Mesendoderm (in vitro differentiated cells): ENCODE measurements at places on chromosomes 4 and X.
A peak's percentile ranks its signal among the peaks of the same experiment; 100 is the strongest.

GRCh38 chrX:53440621-53441517 lies 6.7 kb upstream of the HSD17B10 start:
- no peaks in the 10 kb centered on the region for H3K27me3 ChIP-seq
- DNase-seq: no peak
- H3K4me3 ChIP-seq: no peak overlapping the region
- H3K4me1 ChIP-seq: no peaks in the 10 kb centered on the region
- H3K27ac ChIP-seq: no peak overlapping the region

GRCh38 chr4:110270492-110271197 lies 72.2 kb upstream of the ELOVL6 start:
- H3K36me3 ChIP-seq: no peaks in the 10 kb centered on the region
- no peak overlapping the region for H3K27ac ChIP-seq
- peak; percentile 80 for DNase-seq
- H3K4me1 ChIP-seq: no peaks in the 10 kb centered on the region
- H3K4me3 ChIP-seq: no peak overlapping the region

GRCh38 chr4:40721730-40722171 lies 28.0 kb upstream of the NSUN7 start:
- H3K4me3 ChIP-seq: no peak overlapping the region
- DNase-seq: no peak
- H3K36me3 ChIP-seq: no peaks in the 10 kb centered on the region
- H3K4me1 ChIP-seq: no peaks in the 10 kb centered on the region

- H3K4me3 ChIP-seq: no peak overlapping the region
- no peaks in the 10 kb centered on the region for H3K36me3 ChIP-seq
- no peaks in the 10 kb centered on the region for H3K4me1 ChIP-seq
- peaks cover 27% of the 10 kb centered on the region for H3K27me3 ChIP-seq
- H3K27ac ChIP-seq: no peak overlapping the region
- no peak for DNase-seq
These were observed 1.8 kb downstream of the TBC1D1 start for GRCh38 chr4:37892641-37893040.

GRCh38 chr4:166017804-166018203 lies 144.8 kb downstream of the TLL1 start:
- H3K27me3 ChIP-seq: no peaks in the 10 kb centered on the region
- H3K4me1 ChIP-seq: no peaks in the 10 kb centered on the region
- H3K36me3 ChIP-seq: no peaks in the 10 kb centered on the region
- H3K27ac ChIP-seq: no peak overlapping the region
- DNase-seq: no peak
- H3K4me3 ChIP-seq: no peak overlapping the region

GRCh38 chrX:24696294-24696693 lies 2.6 kb downstream of the POLA1 start:
- H3K36me3 ChIP-seq: no peaks in the 10 kb centered on the region
- no peaks in the 10 kb centered on the region for H3K27me3 ChIP-seq
- no peaks in the 10 kb centered on the region for H3K4me1 ChIP-seq
- DNase-seq: no peak
- H3K4me3 ChIP-seq: no peak overlapping the region
- H3K27ac ChIP-seq: no peak overlapping the region

- H3K27ac ChIP-seq: no peak overlapping the region
- peaks cover 3% of the 10 kb centered on the region for H3K4me1 ChIP-seq
- H3K4me3 ChIP-seq: no peak overlapping the region
- DNase-seq: no peak
These were observed 8.9 kb upstream of the RUFY3 start for GRCh38 chr4:70712604-70713452.

DNA sequence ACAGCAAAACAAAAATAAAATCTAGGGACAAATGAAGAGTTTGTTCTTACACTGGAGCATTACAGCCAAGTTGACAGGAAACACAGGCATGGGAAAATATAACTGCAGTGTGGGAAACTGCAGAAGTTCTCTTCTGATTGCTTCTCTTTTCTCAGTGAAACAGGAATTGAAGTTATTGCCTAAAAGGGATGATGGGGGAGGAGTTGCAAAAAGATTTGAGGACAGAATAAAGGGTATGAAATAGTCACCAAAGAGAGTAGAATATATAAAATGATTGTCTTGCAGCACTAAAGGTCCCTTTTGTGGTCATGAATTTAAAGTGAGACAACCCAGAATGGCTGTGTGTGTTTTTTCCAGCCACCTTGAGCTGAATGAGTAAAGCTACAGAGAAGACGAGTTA lies 103.7 kb downstream of the JADE1 start:
- no peaks in the 10 kb centered on the region for H3K36me3 ChIP-seq
- H3K4me3 ChIP-seq: no peak overlapping the region
- H3K4me1 ChIP-seq: no peaks in the 10 kb centered on the region

DNA sequence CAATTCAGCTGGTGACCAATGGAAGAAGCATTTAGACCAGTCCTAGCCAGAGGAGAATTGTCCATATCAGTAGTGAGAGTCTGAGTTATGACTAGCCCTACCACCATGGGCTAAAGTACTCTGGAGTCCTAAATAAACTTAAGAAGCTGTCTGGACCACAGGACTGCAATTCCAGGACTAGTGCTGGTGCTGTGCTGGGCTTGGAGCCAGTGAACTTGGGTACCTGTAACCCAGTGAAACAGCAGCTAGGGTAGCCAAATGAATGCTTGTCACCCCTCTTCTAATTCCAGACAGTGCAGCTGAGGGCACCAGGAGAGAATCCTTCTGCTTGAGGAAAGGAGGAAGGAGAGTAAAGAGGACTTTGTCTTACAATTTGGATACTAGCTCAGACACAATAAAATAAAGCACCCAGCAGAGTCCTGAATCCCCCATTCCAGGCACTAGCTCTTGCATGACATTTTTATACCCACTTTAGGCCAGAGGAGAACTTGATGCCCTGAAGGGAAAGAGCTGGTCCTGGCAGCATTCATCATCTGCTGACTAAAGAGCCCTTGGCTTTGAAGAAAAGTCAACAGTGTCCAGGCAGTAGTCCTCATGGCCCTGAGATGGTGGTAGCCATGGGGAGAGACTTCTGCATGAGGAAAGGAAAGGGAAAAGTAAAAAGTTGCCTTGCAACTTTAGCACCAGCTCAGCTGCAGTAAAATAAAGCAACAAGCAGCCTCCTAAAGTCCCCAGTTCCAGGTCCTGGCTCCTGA lies 2675.7 kb downstream of the PCDH7 start:
- no peaks in the 10 kb centered on the region for H3K36me3 ChIP-seq
- H3K4me3 ChIP-seq: no peak overlapping the region

DNA sequence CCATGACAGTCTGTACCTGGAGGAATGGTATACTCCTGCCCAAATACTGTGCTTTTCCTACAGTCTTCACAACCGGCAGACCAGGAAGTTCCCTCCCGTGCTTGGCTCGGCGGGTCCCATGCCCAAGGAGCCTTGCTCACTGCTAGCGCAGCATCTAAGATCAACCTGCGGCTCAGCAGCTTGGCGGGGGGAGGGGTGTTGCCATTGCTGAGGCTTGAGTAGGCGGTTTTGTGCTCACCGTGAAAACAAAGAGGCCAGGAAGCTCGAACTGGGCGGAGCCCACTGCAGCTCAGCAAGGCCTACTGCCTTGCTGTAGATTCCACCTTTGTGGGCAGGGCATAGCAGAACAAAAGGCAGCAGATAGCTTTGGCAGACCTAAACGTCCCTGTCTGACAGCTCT lies 152.7 kb downstream of the TEX11 start:
- H3K27me3 ChIP-seq: no peaks in the 10 kb centered on the region
- H3K27ac ChIP-seq: no peak overlapping the region
- no peaks in the 10 kb centered on the region for H3K4me1 ChIP-seq
- peak; percentile 48 for DNase-seq

- H3K4me3 ChIP-seq: peak overlapping the region; percentile 96
- peaks cover 2% of the 10 kb centered on the region for H3K4me1 ChIP-seq
- DNase-seq: peak; percentile 72
- H3K27me3 ChIP-seq: no peaks in the 10 kb centered on the region
- peaks cover 7% of the 10 kb centered on the region for H3K36me3 ChIP-seq
These were observed 527 bp downstream of the NOA1 start for GRCh38 chr4:56976837-56977320.

- no peak overlapping the region for H3K27ac ChIP-seq
- no peak for DNase-seq
- H3K4me3 ChIP-seq: no peak overlapping the region
- H3K27me3 ChIP-seq: no peaks in the 10 kb centered on the region
These were observed 57.2 kb upstream of the TMEM131L start for GRCh38 chr4:153408932-153409331.

- no peaks in the 10 kb centered on the region for H3K36me3 ChIP-seq
- H3K4me1 ChIP-seq: peaks cover 8% of the 10 kb centered on the region
- no peaks in the 10 kb centered on the region for H3K27me3 ChIP-seq
- DNase-seq: no peak
- no peak overlapping the region for H3K4me3 ChIP-seq
These were observed 326.4 kb downstream of the TENM3 start for GRCh38 chr4:182569561-182569960.

DNA sequence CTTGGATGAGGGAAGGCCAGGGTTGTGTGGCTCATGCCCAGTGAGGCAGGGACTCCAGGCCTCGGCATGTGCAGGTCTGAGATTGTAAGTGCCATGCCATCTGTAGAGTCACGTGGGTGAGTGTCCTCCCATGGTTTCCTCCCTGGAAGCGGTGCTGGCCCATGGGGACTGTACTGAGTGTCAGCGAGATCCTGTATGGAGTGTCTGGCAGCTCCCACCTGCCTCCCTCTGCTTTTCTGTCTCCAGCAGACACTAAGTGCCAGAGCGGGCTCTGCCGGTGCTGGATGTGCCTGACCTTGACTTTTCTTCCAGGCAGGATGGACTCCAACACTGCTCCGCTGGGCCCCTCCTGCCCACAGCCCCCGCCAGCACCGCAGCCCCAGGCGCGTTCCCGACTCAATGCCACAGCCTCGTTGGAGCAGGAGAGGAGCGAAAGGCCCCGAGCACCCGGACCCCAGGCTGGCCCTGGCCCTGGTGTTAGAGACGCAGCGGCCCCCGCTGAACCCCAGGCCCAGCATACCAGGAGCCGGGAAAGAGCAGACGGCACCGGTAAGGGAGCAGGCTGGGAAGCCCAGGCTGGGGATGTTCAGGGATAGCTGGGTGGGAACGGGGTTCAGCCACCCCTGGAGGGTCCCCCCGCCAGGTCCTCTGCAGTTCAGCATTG lies 7.6 kb downstream of the WFS1 start:
- no peak for DNase-seq
- H3K27me3 ChIP-seq: no peaks in the 10 kb centered on the region
- no peaks in the 10 kb centered on the region for H3K4me1 ChIP-seq

DNA sequence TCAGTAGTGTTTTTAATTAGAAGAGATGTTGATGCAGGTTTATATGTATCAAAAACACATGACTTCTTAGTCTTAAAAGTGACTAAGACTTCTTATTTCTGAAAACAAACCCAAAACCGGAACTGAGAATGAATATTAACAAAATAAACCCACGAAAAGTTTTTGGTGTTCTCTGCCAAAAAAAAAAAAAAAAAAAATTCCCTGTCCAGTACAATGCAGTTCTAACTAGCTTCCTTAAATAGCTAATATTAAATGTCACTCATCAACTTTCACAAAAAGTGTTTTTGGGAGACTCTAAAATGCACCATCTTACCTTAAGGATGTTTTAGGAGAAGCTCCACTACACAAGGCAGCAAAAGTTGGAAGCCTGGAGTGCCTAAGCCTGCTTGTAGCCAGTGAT lies 2.0 kb downstream of the ANKRD37 start:
- DNase-seq: no peak
- H3K4me1 ChIP-seq: no peaks in the 10 kb centered on the region
- no peaks in the 10 kb centered on the region for H3K27me3 ChIP-seq

DNA sequence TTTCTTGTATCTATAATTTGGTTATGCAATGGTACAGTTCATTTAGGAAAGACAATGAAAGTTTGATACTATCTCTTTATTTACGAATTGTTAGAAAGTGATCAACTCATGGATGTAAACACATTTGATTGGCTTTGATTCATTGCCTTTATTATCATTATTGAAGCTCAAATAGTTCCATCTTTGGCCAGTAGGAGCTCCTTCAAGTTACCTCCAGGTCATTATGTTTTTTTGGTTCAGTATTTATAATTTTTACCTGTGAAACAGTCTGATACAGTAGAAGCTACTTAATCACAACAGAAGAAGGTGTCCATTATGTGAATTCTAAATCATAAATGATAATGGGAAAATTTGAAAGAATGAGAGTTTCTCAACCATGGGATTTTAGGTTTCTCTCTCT lies 12.4 kb downstream of the NPY5R start:
- no peaks in the 10 kb centered on the region for H3K27me3 ChIP-seq
- no peaks in the 10 kb centered on the region for H3K36me3 ChIP-seq
- H3K4me3 ChIP-seq: no peak overlapping the region
- DNase-seq: no peak

DNA sequence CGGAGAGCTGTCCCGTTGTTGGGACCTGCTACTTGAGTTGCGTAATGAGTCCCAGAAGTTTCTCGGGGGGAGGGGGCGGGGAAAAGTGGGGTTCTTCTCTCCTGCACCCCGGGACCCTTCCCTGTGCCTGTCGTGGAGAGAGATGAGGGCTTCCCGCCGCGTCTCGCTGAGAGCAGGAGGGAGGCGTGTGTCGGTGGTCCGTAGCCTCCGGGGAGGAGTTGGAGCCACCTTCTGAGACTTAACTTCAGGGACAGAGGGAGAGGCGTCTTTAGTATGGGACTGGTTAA lies 698 bp downstream of the AFF1 start:
- H3K4me1 ChIP-seq: peaks cover 7% of the 10 kb centered on the region
- no peaks in the 10 kb centered on the region for H3K27me3 ChIP-seq
- no peak for DNase-seq

DNA sequence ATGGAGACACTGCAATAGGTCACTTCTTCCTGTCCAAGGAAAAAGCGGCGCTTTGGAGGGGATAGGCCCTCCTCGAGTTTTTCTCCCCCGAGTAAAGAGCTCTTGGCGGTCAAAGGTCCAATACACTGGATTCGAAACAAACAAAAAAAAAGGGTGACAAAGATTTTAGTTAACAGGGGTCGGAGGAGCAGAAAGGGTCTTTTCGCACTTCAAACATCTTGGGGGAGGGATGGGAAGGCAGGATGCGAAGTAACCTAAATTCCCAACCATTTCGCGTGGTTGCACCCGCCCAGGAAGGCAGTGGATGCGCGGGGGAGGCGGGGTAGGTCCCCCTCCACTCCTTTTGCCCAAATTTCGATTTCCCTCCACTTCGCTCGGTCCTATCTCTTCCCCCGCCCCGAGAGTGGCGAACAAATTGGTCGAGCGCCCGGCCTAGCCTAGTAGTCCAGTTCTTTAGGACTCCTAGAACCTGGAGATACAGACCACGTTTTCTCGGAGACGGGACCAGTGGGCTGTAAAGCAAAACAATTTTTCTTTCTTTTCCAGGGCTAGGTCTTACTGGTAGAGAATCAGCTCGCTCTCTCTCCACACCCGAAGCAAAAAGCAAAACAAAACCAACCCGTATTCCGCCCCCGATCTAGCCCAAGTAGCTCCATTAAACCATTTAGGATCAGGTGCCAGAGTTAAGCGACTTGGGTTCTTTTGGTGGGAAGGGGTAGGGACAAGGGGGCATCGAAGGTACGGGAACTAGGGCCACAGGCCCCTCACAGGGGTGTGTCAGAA lies 2.0 kb upstream of the STAG2 start:
- peak; percentile 35 for DNase-seq
- no peaks in the 10 kb centered on the region for H3K4me1 ChIP-seq
- peak overlapping the region; percentile 59 for H3K4me3 ChIP-seq
- H3K36me3 ChIP-seq: no peaks in the 10 kb centered on the region
